ENCODE measurements at places on chromosomes 7 and 10. TPM values are rescaled to one million over a fixed set of nuclear protein-coding genes. Genes with fewer than 3 reads are reported as not detected.

GRCh38 chr7:40833191-40833887, 698.5 kb downstream of the SUGCT start:
- DNase-seq, result no peak

- no peak for DNase-seq
Observed at GRCh38 chr10:63412304-63412703, 53.5 kb downstream of the JMJD1C start.

GRCh38 chr10:110462166-110463095, 35.3 kb upstream of the DUSP5 start:
- DNase-seq, result no peak

- no peak for DNase-seq
Observed at GRCh38 chr10:12479437-12479844, 130.1 kb downstream of the CAMK1D start.

- DNase-seq, result peak; percentile 50
Observed at GRCh38 chr7:121041516-121042148, 53.1 kb downstream of the CPED1 start.

The FBXW4 gene
- 8.9 TPM for total RNA-seq

The HOXA6 gene
- total RNA-seq, result 3.7 TPM

The C10orf90 gene
- 2.2 TPM for total RNA-seq

Measured in M059J (cell line).